Kidney (tissue), 22 donors: ENCODE measurements at places on chromosomes 1 and 21. TPM values are rescaled to one million over a fixed set of nuclear protein-coding genes. Genes with fewer than 3 reads are reported as not detected.

GRCh38 chr1:109994654-109995053 lies 10.1 kb downstream of the AHCYL1 start:
- no peak overlapping the region for H3K27ac ChIP-seq
- H3K4me3 ChIP-seq = no peak overlapping the region
- no peaks in the 10 kb centered on the region for H3K36me3 ChIP-seq
- no peaks in the 10 kb centered on the region for H3K27me3 ChIP-seq

Gene RIMKLA
- 1.1 TPM for polyA plus RNA-seq

Gene RGS1
- polyA plus RNA-seq = 5.0 TPM

DNA sequence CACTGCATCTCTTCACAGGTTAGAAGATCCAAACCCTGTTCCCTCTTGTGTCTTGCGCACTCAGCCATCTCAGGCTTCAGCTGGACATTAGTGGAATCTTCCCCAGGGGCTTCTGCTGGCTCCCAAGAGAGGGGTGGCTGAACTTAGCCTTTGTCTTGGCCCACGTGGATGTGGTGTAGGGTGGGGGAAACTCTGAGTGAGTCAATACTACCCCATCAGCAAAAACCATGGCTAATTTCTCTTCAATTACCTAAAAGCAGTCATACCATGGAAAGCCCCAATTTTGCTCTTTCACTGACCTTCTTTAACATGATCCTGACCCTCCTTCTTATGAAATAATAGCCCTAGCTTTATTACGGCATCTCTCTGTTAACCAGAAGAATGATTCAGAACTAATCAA lies 72.5 kb upstream of the RAB3GAP2 start:
- H3K36me3 ChIP-seq = no peaks in the 10 kb centered on the region
- no peak for DNase-seq
- no peak overlapping the region for H3K27ac ChIP-seq

GRCh38 chr1:64701886-64702285 lies 43.0 kb upstream of the RAVER2 start:
- H3K27ac ChIP-seq = no peak overlapping the region
- no peak overlapping the region for H3K4me3 ChIP-seq
- H3K27me3 ChIP-seq = no peaks in the 10 kb centered on the region
- H3K36me3 ChIP-seq = no peaks in the 10 kb centered on the region

Gene KMO
- 35.5 TPM for polyA plus RNA-seq

GRCh38 chr1:17890056-17890814 lies 135.1 kb downstream of the ACTL8 start:
- no peaks in the 10 kb centered on the region for H3K27me3 ChIP-seq
- no peaks in the 10 kb centered on the region for H3K4me1 ChIP-seq
- DNase-seq = no peak
- no peaks in the 10 kb centered on the region for H3K36me3 ChIP-seq
